ENCODE measurements at places on chromosomes 4 and X.

DNA sequence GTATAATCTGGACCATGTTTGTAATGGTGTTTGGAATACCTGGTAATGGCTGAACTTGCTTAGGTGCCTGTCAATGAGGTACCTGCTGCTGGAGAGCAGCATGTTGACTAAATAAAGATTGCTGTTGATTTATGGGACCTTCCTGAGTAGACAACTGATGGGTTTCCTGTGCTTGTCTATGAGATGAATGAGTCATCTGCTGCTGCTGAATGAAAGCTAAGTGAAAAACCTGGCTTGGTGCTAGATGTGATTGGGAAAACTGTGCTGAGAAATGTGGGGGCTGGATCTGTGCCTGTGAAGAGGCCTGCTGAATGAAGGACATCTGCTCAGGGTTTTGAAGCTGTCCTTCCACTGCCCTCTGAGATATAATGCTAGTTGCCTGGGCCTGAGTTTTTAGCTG, 69.6 kb downstream of the WNK3 start:
- no peak for DNase-seq

DNA sequence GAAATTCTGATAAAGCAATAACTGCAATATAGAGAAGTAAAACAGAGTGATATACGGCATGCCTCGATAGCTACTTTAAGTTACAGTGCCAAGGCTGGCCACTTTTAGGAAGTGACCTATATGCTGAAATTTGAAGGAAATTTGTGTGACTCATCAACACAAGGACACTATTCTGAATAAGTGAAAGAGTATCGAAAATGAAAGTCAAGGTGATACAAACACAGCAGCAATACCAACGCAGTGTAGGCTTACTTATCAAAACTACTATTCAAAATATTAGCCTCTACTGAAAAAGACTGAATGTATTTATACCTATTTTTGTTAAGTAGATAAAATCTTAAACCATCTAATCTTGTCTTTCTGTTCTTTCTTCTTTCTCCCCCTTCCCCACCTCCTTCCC, 459.9 kb upstream of the GNPDA2 start:
- DNase-seq: no peak

- DNase-seq: no peak
Measured at GRCh38 chr4:52850406-52851124, 11.6 kb upstream of the RASL11B start.

DNA sequence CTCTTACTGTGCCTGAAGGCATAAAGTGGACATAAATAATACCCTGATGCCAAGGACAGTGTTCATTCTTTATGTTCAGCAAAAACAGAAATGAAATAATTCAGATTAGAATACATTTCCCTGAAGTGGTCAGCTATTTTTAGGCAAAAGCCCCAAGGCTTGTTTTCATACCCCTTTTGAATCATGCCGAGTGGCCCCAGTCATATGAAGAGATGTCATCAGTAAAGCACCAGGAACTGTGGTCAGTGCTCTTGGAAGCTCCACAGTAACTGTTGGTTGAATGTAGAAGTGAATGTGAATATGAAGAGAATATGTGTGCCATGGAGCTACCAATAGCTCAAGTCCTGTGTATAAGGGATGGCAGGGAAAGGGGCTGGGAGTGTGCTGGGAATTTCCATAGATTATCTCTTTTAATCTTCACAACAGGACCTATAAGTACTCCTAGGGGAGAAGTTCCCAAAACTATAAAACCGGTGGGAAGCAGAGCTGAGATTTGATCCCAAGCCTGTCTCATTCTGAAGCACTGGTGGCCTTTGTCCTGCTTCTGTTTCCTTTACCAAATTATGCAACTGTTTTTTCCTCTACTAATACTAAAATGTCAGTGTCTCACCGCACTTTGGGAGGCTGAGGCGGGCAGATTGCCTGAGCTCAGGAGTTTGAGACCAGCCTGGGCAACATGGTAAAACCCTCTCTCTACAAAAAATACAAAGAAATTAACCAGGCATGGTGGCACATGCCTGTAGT, 52.6 kb downstream of the FNIP2 start:
- DNase-seq: peak; percentile 88

- DNase-seq: peak; percentile 50
Measured at GRCh38 chr4:128979934-128980333, 113.4 kb downstream of the SCLT1 start.

DNA sequence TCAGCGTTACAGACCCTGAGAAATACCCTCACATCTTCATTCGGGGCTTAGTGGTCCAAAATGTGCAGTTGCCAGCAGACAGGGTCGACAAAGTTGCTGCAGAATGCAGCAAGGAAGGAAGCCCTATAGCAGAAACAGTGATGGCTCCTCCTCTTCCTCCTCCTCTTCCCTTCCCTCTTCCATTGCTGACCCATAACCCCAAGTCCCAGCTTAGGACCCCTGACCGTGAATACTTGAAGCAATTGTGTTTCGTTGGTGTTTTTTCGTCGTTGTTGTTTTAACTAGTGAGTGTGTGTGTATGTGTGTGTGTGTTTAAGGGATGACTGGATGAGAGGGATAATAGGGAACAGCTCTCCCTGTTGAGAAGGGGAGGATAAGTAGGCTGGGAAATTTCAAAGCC, 69.5 kb downstream of the SLAIN2 start:
- DNase-seq: no peak

GRCh38 chrX:100247826-100248225, 162.2 kb downstream of the PCDH19 start:
- no peak for DNase-seq
